ENCODE measurements at places on chromosomes 1 and 21.

DNA sequence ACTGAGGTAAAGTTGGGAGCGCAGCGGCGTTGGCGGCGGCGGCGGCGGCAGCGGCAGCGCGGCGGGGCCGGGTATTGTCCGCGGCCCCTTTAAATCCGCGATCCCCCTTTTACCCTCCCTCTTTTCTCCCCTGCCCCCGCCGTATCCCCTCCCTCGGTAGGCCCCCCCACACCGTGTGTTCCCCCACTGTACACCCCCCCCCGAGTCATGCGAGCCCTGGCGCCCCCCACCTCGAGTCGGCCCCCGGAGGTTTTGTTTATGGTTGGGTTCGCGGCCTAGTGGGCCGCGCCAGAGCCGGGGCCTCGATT, 169 bp downstream of the UBAP2L start:
- DNase-seq, result no peak

GRCh38 chr1:98391175-98391574, 270.3 kb upstream of the SNX7 start:
- no peak for DNase-seq

DNA sequence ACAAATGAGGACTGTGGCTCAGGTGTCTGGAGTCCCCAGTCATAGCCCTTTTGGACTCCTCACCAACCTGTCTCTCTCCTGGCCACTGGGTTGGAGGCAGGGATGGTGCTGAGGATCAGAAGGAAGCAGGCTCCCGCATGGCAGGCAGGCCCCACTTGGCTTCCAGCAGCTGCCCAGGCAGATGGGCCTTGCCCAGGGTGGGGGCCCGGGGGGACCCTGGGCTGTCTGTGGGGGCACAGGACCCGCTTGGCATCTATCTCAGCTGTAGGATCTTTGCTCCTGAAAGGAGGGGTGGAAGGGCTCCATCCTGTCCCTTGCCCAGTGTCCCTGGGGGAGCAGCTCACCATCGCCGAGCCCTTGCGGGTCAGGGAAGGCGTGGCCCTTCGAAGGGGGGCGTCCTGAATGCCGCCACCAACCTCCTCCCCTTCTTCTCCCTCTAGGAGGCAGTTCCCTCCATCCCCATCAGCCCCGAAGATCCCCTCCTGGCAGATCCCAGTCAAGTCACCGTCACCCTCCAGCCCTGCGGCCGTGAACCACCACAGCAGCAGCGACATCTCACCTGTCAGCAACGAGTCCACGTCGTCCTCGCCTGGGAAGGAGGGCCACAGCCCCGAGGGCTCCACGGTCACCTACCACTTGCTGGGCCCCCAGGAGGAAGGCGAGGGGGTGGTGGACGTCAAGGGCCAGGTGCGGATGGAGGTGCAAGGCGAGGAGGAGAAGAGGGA, 154.5 kb downstream of the PEX14 start:
- DNase-seq, result no peak

- DNase-seq, result no peak
Observed at GRCh38 chr1:118201524-118201923, 16.5 kb upstream of the SPAG17 start.

DNA sequence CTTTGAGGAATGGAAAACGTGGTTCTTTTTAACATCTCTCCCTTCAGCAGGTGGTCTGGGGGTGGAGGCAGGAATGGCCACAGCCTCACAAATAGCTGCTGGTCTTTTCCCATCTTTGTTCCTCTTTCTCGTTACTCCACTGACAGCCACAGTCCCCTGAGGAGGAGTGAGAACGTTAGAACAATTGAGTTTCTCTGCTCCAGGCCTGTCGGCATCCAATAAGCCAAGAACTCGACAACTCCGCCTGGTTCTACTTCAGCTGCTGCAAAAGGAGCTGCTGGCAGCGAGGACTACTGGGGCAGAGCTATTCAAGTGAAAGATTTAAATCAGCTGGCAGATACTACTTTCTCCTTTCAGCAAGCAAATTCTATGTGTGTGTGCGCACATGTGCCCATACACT, 169.5 kb upstream of the GALNT2 start:
- DNase-seq, result no peak

GRCh38 chr1:68213843-68214242, 18.5 kb downstream of the WLS start:
- peak; percentile 82 for DNase-seq

- no peak for DNase-seq
Observed at GRCh38 chr1:229454056-229454455, 20.2 kb upstream of the ACTA1 start.

DNA sequence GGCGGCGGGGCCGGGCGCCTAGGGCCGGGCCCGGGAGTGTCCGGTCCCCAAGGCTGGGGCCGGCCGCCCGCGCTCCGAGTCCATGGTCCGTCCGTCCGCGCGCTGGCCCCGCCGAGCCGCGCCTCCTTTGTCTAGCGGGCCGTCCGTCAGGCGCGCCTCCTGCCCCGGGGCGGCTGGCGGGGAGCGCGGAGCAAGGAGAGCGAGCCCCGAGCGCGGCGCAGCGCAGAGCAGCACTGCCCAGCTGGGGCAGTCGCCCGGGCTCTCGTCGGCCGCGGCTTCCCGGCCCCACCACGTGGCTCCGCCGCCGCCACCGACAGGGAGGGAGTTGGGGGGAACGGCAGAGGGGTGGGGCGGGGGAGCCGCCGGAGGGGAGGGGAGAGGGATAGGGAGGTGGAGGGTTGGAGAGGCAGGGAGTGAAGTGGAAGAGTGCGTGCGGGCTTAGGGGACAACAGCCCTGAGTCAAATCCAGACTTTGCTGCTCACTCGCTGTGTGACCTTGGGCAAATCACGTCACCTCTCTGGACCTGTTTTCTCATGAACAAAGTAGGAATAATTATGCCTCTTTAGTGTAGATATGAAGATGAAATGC, at the start of gene NKAIN1:
TSS of gene NKAIN1 (minus strand) at position 235 of the 589 bp plus-strand sequence. CDS start 340 bp downstream, outside the sequence.
- peak; percentile 48 for DNase-seq

DNA sequence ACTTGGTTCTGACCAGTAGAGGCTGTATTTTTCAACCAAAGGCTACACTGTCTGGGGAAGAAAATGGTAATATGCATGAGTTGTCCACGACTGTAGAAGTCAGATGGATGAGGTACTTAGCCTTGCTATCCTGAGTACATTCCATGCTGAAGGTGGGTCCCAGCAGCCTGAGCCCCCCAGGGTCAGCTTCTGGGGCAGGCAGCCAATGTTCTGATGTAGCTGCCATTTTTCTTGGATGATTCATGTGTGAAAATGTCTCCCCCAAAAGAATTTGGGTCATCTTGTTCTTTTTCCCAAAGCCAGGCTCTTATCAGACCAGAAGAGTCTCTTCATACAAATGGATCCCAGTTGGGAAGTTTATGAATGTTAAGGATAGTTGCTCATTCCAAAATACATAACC, 172.2 kb upstream of the UBE2U start:
- DNase-seq, result no peak

GRCh38 chr1:94617134-94617805, 75.7 kb upstream of the F3 start:
- DNase-seq, result no peak

- DNase-seq, result no peak
Observed at GRCh38 chr1:203873094-203873493, 11.7 kb downstream of the SNRPE start.

DNA sequence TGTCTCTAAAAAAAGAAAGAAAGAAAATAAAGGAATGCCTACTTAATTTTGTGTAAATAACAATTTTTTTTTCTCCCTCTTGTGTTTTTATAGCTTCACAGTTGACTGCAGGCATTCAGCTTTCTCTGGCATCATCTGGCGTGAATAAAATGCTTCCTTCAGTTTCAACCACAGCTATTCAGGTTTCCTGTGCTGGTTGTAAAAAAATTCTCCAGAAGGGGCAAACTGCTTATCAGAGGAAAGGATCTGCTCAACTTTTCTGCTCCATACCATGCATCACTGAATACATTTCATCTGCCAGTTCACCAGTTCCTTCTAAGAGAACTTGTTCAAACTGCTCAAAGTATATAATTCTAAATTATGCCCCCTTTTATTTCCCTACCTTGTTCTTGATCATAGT, 18.0 kb downstream of the ZMYM1 start:
- DNase-seq, result no peak

DNA sequence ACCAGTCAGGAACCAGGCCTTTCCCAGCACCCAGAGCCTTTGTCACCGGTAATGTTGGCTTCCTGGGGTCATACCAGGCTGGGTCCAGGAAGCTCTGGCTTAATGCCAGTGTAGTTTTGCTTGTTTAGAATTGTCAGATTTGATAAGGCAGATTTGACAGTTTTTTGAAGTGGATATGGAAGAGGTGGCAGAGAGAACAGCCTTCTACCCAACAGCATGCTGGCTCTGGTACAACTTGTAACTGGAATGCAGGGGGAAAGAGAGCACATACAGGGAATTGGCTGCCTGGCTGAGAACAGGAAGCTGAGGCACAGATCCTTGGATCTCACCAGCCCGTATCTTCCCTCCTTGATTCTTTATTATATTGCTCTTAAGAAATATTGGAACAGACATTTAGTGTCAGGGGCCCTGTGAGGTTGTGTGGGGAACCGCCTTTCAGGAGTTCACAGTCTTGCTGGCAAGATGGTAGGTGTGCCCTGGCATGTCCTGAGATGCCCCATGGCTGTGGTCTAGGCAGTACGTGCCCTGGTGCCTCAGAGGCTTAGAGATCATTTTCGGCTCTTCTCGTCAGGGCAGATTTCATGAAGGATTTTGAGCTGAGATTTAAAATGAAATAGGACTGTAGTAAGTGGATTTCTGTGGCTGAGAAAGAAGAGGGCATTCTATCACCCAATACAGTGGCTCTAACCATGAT, 227.0 kb downstream of the PBX1 start:
- DNase-seq, result peak; percentile 19

GRCh38 chr1:153680120-153680403, 1.6 kb downstream of the NPR1 start:
- DNase-seq, result no peak

DNA sequence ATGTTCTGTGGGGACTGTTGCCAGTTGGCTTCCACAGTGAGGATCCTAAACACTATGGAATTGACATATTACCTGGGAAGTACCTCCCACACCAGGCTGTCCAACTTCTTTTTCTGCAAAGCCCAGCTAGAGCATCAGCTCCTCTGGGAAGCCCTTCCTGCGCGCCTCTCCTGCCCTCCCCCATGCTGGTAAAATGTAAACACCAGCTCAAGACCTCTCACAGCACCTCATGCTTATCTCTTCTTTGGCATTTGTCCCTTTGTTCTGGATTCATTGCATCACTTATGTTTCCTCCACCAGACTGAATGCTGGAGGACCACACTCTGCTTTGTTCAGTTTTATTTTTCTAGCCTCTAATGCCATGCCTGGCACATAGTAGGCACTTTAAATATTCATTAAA, 172.1 kb downstream of the HHAT start:
- no peak for DNase-seq

DNA sequence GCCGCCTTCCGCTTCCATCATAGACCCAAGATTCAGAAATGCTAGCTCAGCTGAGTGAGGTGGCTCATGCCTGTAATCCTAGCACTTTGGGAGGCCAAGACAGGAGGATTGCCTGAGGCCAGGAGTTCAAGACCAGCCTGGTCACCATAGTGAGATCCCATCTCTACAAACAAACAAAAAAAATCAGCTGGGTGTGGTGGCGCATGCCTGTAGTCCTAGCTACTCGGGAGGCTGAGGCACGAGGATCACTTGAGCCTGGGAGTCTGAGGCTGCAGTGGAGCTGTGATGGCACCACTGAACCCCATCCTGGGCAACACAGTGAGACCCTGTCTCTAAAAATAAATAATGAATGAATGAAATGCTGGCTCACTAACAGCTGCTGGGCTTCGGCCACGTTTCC, 39.7 kb downstream of the TOMM20 start:
- no peak for DNase-seq

- DNase-seq, result no peak
Observed at GRCh38 chr1:177960939-177961622, 8.8 kb downstream of the SEC16B start.

- DNase-seq, result no peak
Observed at GRCh38 chr1:11977625-11978024, 2.6 kb upstream of the MFN2 start.

DNA sequence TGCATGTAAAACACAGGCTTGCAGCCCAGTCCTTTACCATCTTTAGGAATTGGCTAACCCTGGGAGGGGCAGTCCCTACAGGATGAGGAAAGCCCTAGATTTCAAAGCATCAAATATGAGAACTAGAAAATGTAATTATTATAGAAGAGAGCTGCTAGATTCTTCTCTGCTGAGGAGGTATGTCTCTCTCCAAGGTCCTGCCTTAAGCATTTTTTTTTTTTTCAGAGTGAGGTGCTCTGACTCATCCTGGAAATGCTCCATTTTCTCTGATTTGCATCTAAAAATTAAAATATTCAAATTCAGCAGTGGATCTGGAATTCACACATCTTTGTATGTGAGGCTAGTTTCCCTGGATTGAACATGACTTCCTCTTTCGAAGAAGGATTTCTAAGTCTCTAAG, 149.8 kb downstream of the ZNF648 start:
- DNase-seq, result no peak

DNA sequence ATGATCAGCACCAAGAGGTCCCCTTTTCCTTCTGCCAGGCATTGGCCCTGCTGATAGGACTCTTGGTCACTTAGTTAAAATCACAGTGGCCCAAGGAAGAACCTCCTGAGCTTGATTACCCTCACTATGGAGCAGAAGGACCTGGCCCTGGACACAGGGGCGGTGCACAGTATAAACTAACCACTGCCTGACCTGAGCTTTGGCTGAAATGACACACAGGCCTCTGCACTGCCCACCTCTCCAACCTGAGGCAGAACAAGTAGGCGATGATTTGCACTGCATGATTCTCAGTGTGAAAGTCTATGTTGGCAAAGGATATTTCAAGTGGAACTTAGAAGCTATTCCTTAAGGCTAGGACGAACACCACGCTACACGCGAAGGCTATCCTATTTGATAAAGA, 48.5 kb downstream of the CAPN2 start:
- no peak for DNase-seq

DNA sequence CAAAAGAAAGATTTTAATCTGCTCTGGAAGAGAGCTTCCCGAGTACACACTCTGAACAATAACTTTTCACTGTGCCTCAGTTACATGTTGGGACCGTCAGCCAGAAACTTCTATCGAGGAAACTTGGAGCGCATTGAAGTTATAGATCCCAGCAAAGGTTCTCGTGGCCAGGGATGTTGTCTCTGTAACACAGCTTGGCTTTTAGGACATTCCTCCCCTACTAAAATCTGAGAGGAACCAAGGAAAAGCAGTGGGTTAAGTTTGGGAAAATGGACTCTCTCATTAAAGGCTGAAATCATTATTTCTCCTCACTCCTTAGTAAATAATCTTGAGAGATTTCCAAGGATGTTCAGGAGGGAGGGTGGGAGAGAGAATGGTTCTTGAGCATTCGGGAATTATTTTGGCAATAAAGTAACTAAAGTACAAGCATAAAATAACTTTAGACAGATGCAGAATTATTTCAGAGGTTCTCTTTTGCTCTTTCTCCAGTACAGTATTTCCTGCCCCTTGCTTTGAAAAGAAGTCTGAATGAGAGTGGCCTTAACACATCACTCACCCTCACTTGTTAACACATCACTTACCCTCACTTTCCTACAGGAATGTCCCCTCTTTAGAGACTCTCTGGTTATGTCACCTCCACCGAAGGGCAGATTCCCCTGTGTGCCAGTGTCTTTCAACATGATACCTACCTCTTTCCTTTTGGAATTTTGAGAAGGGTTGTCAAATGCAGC, 1.8 kb upstream of the NFIA start:
- no peak for DNase-seq

- DNase-seq, result no peak
Observed at GRCh38 chr1:234992065-234992464, 136.6 kb downstream of the TOMM20 start.

Measured in NCI-H2081 (cell line).